ENCODE measurements at places on chromosomes 6 and 20.

DNA sequence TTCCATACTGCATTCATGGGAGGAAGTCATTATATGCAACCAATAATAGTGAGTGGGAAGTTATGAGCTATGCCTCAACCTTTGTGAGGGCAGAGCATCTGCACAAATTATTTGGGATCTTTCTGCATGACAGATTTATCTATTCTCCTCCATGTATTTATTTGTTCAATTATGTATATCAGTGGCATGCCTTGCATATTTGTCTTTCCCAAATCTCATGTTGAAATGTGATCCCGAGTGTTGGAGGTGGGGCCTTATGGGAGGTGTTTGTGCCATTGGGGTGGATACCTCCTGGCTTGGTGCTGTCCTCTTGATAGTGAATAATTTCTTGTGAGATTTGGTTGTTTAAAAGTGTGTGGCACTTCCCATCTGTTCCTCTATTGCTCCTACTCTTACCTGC, 1246.0 kb upstream of the CITED2 start:
- DNase-seq = no peak

DNA sequence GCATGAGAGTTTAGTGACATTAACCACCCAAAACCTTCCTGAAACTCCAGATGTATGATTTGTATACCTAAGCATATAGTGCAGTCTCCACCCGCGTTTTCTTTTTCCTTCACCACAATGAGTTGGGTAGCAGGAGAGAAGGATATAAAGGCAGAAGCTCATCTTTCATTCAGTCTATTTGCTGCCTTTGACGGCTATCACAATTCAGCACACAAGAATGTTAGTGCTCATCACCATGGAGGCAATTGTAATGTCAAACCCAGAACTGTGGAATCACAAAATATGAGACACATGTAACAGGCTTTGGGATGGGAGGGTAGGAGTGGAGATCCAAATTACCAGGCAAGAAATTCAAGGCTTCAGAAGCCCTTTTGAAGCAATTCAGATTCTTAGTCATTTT, 17.6 kb downstream of the ZHX3 start:
- DNase-seq = no peak

DNA sequence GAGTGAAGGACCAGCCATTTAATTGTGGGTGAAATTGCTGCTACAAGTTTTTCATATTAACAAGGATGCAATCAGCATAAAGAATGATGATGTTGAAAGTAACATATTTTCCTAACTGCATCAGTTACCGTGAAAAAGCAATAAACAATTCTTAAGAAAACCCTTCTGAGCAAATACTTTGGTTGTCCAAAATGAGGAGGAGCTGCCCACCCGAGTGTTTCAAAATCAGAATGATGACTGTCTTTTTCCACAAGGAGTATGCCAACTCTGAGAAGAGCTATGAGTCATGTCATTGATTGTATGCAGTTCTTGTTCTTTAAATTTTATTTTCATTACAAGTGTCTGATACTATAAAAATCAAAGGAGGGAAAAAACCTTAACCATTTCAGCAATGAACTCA, 470.5 kb downstream of the COL12A1 start:
- DNase-seq = no peak

GRCh38 chr6:73134588-73134987, 90.7 kb downstream of the KHDC1L start:
- no peak for DNase-seq

GRCh38 chr6:24357336-24358218, at the start of gene DCDC2:
DCDC2 (minus strand) TSS chr6:24358059; CDS start chr6:24357750, 309 bp downstream.
- DNase-seq = peak; percentile 29

DNA sequence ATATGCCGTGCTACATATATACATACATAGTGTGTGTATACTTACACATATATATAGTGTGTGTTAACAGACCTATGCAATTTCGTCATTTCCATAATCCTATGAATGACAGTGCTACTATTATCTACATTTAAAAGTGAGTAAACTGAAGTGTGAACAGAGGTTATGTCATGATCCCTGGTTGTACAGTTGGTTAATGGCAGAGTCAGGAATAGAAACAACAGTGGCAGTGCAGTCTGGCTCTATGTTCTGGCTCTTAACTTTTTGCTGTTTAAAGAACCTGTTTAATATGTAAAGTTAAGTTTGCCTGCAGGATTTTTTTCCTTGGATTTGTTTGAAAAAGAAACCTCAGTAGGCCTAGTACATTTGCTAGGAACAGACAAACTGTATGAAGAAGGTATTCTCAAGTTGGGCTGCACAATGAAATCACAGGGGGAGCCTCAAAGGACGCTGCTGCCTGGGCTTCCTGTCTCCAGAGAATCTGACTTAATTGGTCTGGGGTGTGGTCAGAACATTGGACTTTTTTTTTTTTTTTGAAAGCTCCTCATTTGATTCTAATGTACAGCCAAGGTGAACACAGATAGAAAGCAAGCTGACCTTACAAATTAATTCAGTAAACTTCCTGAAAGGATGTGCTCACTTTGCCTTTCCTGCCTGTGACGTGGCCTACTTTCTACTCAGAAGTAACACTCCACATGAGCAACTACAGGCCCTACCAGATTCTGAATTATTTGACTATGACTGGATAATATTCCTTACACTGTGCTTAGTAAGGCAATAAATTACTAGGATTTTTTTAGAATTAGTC, 29.4 kb downstream of the PLCB1 start:
- DNase-seq = no peak

All from anterior cingulate cortex (tissue), 58 donors.